NCI-H1092 treated with DMSO at 0.1 percent for 48 hours (cell line): ENCODE measurements at places on chromosomes 7 and 10.

DNA sequence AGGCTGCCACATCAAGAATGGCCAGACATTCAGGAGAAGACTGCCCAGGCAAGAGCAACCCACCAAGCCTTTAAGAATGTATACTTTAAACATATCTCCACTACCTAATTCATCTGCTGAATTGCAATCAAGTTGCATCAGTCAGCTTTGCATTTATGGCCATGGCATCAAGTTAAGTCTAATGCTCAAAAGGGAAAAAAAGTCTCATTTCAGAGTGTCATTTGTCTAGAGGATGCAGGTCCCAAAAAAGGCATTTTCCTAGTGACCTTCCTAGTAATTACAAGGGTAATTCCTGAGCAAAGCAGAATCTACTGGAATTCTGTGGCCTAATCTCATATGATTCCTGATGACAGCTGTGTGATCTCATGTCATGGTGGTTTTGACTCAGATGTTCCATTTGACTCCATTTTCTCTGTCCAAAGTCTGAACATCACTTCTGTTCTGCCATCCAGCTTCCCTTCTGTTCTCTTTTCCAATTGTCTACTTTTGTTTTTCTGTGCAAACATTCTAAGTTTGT lies 7.3 kb upstream of the CABCOCO1 start:
- DNase-seq: no peak

DNA sequence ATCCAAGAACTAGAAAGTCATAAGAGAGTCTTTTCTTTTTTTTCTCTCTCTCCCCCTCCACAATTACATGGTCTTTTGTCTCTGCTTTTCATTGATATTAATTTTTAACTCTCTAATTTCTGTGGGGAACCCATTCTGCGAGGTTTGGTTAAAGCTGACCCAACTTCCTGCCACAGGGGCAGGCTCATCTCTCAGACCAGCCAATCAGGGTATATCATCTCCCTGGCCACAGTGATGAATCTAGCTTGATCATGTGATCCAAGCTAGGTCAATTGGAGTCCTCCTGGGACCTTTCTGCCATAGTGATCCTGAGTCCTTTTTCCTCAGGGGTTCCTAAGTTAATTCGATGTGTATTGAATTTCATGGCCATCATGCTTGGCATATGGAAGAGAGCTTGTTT lies 38.0 kb upstream of the TRUB1 start:
- no peak for DNase-seq

GRCh38 chr7:99392659-99393354 lies 15.6 kb downstream of the PDAP1 start:
- peak; percentile 90 for DNase-seq

DNA sequence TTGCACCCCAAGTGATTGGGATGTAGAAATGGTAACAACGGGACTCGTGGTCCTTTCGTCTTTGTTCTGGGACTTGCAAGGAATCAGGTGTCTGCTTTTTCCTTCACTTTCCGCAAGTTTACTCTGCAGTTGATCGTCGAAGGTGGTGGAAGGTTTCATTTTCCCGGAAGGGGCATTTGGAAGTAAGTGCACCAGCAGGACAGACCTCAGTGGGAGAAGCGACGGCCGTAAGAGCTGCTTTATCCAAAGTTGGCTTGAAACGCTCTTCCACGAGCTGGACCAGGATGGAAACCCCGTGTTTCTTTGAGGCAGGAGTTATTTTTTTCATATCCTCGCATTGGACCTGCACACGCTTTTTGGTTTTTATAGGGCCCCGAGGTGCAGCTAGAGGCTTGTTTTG lies 1.2 kb downstream of the BRI3 start:
- DNase-seq: no peak

DNA sequence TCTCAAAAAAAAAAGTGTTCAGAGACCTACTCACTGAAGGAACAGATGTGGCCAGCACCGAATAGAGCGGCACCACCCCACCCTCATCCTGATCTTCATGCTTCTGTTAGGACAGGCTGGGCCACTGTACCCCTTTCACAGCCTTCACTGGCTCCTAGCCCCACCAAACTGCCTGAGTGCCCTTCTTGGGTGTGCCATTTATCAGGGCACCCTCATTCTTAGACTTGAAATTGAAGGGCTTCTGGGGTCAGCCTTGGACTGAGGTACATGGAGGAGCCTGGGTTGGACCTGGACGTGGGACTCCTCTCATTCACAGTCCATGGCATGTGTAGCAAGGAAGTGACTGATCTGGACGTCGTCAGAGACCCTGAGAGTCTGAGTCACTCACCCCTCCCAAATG lies 190.3 kb downstream of the COBL start:
- DNase-seq: no peak

GRCh38 chr7:154388412-154388811 lies 336.2 kb downstream of the DPP6 start:
- no peak for DNase-seq

DNA sequence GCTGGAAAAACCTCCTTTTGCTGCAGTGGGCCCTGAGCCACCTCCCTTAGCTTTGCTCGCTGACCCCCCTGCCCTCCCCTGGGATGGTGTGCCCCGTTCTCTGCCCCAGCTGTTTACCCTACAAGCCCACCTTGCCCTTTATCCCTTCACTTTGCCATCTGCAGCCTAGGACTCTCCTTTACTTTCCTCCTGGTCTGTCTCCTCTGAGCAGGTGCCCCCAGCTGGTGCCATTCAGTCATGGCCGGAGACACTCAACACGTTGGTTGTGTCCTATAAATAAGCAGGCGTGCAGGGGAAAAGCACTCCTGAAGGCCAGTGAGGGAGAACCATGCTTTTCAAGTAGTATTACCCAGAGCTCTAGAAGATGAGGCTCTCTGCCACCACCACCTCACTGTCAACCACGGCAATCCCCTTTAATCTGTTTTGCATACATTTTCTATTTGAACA lies 6.1 kb downstream of the RASSF4 start:
- no peak for DNase-seq

- peak; percentile 33 for DNase-seq
Observed at GRCh38 chr10:62437696-62438095, 63.5 kb downstream of the ZNF365 start.

GRCh38 chr7:127514499-127514898 lies 70.9 kb downstream of the GCC1 start:
- DNase-seq: peak; percentile 67

DNA sequence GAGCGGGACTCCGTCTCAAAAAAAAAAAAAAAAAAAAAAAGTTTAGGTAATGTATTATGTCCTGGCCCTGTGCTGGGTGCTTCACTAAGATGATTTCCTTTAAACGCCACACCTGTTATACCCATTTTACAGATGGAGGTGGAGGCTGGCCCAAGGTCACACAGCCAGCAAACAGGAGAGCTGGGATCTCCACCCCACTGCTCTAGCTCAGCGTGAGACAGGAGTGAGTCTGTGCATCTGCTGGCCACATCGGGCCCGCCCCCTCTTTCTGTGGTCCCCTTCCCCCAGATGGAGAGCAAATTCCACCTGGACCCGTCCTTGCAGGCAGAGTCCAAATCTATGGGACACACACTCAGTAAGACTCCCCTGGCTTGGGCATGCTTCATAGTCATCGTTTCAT lies 51.0 kb downstream of the LHPP start:
- DNase-seq: no peak

DNA sequence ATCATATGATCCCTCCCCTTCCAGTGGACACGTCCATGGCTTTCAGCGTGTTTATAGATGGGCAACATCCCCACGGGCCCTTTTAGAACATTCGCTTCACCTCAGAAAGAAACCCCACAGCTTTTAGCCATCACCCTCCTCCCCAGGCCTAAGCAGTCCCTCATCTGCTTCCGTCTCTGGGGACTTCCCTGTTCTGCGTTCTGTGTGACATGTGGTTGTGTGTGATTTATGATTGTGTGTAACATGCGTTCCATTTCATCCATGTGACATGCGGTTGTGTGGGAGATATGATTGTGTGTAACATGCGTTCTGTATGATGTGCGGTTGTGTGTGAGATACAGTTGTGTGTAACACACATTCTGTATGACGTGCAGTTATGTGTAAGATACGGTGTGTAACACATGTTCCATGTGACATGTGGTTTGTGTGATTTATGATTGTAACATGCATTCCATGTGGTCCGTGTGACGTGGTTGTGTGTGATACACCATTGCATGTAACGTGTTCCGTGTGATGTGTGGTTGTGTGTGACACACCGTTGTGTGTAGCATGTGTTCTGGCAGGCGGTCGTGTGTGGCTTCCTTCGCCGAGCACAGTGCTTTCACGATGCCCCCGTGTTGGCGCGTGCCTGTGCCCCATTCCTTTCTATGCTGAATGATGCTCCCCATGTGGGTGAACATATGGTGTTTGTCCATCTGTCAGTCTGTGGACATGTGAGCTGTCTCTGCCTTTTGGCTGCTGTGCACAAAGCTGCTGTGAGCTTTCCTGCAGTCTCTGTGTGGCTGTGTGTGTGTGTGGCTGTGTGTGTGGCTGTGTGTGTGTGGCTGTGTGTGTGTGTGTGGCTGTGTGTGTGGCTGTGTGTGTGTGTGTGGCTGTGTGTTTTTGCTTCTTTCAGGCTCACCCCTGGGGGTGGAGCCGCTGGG lies 26.2 kb downstream of the PWWP2B start:
- DNase-seq: peak; percentile 32

- no peak for DNase-seq
Observed at GRCh38 chr7:46486256-46487206, 565.5 kb upstream of the IGFBP3 start.

GRCh38 chr10:17872191-17873091 lies 63.3 kb downstream of the MRC1 start:
- DNase-seq: peak; percentile 2

DNA sequence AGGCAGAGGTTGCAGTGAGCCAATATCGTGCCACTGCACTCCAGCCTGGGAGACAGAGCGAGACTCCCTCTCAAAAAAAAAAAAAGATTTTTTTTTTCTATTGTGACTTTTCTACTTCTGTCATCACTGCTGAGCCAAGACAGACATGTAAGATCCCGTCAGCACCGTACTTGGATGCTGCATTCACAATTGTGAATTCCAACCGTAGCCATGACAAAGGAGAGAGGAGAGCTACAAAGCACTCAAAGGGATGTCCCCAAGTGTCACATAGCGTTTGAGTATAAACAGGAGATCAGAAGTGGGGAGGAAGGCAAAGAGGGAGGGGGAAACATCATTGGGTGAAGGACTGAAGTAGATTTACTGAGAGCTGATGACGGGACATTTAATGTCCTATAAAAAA lies 144.2 kb downstream of the PRPF18 start:
- no peak for DNase-seq

DNA sequence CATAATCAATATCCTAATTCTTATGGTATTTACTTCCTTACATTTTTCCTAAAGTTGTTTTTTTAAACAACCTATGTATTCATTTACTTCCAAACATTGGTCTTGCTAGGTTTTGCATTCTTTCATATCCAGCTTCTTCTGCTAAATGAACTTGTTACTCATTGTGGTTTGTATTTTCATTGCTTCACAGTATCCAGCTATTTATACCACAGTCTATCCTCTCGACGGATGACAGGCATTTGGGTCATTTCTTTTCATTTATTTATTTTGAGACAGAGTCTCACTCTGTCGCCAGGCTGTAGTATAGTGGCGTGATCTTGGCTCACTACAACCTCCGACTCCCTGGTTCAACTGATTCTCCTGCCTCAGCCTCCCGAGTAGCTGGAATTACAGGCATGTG lies 66.8 kb downstream of the CCDC6 start:
- no peak for DNase-seq

GRCh38 chr10:48981310-48981907 lies 41.8 kb upstream of the LRRC18 start:
- peak; percentile 33 for DNase-seq

GRCh38 chr7:91683823-91684222 lies 196.7 kb downstream of the MTERF1 start:
- DNase-seq: no peak

GRCh38 chr10:130014263-130015074 lies 50.4 kb upstream of the EBF3 start:
- no peak for DNase-seq
